ENCODE measurements at places on chromosomes 16 and 17.

DNA sequence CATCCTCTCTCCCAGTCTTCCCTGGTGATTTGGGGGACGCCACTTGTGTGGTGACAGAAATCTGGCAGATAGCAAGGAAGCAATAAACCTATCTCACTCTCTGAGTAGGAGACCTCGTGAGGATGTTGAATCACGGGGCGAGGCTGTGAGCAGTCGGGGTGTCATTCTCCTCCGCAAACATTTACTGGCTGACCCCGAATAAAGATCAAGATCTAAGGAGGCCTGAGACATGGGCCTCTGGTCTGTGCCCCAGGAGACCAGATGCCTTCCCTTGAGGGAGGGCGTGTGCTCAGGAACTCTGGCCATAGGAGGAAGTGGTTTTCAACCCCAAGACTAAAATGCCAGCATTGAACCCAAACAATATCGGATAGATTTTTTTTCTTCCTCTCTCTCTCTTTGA is 53.1 kb downstream of the FOXL1 start:
- no peak for DNase-seq

DNA sequence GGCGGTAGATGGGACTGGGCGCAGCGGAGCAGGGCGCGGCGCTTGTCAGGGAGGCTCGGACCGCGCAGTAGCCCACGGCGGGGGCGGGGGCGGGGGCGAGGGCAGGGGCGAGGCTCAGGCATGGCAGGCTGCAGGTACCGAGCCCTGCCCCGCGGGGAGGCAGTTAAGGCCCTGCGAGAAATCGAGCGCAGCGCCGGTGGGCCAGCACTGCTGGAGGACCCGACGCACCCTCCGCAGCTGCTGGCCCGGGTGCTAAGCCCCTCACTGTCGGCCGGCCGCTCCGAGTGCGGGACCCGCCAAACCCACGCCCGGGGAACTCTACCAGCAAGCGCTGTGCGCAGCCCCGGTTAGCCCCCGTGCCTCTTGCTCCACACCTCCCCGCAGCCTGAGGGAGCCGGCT is 90.2 kb upstream of the RPL38 start:
- no peak for DNase-seq

DNA sequence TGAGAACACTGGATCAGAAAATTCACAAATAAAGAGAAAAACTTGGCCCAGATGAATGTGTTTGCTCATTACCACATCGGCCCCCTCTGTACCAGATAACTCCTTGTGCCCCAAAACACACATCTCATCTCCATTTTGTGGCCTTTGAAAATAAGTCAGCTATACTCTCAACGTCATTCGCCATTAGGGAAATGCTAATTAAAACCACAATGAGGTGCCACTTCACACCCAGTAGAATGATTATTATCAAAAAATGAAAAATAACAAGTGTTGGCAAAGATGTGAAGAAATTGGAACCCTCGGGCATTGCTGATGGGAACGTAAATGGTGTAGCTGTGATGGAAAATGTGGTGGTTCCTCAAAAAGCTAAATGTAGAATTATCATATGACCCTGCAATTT is 34.6 kb upstream of the AKTIP start:
- no peak for DNase-seq

DNA sequence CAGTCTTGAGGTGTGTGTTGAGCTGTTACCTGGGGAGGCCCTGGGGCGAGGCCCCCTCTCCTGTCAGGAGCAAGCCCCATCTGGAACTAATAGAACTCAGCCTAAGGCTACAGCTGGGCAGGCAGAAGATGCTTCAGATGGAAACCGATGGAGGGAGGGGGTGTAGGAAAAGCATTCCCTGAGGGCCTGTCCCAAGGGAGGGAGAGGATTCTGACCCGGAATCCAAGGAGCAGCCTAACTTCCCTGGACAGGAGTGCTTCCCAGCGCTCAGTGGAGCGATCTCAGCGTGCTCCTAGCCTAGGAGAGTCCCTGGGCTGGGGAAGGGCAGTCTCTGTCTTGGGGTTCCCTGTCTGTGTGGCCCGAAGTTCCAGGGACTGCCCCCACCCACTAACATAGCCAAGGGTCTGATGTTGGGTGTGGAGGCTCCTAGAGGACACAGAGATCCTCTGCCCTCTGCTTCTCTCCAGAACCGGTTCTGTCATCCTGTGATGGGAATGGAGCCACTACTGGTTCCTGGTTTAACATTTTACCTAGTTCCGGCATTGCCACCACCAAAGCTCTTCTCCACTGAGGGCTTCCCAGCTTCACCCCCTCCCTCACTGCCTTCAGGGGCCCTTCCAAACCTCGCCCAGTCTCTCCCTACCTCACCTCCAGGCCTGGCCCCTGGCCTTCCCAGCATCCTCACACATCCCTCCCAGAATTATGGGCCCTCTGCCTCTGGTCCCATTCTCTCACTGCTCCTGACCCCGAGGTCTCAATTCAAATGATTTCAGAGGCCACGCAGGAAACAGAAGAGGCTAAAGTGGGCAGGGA is 58.7 kb downstream of the RTN4RL1 start:
- no peak for DNase-seq

- no peak for DNase-seq
Measured at GRCh38 chr16:79988089-79988488, 387.6 kb upstream of the MAF start.

- no peak for DNase-seq
Measured at GRCh38 chr17:55444471-55445441, 23.1 kb upstream of the MMD start.

GRCh38 chr16:3106205-3106928 is 6.0 kb upstream of the ZNF205 start:
- peak; percentile 94 for DNase-seq

DNA sequence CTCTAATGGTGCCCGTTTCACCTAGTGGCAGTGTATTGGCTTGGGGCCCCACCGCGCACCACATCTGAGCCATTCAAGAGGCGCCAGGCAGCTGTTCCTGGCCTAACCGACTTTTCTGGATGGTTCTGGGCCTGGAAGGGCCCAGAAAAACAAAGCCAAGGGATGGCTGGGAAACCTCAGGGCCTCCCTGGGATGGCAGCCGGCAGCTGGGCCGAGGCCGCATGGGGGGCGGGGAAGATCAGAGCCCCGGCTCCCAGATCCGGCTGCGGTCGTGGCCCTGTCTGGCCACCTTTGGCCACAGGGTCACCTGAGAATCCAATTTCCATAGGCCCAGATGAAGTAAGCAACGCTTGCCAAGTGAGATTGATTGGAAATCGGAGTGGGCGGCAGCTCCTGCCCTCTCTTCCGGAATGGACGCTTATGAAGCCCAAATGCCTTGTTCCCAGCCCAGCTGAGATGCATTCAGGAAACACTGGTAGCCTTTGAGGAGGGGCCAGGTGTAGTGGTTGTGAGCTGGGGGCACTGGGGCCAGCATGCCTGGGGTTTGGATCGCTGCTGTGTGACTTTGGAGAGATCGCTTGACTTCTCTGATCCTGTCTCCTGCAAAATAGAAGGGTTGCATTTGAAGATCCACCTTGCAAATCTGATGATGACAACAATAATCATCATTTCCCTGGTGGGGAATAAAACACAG is 163.8 kb upstream of the GSE1 start:
- DNase-seq = no peak

DNA sequence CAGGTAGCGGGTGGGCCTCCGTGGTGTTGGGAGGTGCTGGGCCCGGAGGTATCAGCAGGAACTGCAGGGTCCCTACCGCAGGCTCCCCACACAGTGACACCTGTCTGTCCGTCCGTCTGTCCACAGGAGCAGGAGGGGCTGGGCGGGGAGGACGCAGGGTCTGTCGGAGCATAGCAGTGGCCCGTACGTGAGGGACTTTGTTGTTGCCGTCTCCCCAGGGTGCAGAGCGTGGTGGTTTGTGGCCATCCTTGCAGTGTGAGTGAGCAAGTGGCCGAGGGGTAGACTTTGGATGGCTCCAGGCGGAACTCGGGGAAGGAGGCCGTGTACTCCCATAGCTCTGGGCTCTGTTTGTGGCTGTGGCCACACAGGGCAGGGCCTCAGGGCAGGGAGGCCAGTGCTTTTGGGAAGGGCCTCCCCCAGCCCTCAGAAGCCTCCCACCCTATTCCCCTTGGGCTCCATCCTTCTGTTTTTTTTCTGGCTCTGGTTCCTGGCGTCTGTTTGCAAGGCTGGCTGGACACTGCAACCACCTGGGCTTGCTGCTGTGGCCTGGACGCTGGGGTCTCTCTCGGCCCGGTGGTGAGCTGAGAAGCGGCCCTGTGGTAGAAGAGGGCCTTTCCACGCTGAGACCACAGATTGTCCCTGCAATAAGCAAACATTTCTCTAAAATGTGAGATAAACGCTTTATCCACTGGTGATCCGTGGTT is 41.0 kb upstream of the ZNF750 start:
- no peak for DNase-seq

DNA sequence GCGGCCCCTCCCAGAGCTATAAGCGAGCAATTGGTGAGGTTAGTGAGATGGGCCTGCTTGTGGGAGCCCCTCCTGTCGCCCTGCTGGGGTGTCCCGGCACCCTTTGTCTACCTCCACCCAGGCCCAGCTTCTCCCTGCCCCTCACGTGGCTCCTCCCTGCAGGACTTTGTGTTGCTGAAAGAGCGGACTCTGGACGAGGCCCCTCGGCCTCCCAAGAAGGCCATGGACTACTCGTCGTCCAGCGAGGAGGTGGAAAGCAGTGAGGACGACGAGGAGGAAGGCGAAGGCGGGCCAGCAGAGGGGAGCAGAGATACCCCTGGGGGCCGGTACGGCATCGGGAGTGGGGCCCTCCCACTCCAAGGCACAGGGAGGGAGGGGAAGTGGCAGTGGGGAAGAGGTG is 6.1 kb upstream of the C17orf107 start:
- DNase-seq = no peak

DNA sequence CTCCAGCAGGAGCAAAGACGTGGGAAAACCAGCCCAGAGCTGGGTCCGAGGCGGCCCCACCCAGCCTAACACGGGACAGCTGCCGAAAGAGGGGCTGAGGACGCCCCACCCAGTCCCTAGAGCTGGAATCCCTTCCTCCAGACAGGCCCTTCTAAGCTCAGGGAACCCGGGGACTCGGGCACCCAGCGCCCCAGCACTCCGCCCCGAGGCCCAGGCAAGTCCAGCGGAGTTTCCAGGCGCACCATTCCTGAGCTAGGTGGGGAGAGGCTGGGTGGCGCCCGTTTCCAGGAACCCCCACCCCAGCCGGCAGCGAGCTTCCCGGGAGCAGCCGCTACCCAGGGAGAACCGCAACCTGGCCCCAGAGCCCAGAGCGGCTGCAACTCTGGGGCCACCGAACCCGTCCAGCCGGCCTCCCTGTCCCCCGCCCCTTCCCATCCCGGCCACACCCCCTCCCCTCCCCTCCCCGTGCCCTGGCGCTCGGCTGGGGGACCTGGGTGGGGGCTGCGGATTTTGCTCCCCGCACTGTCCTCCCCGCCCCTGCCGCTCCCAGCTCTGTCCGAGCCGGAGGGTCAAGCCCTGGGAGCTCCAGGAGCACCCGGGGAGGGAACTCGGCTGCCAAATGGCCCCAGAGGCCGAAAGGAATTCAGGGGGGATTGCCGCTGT is 536 bp downstream of the TMC6 start:
- peak; percentile 48 for DNase-seq

- no peak for DNase-seq
Measured at GRCh38 chr16:23283571-23283970, 18.5 kb upstream of the SCNN1B start.

GRCh38 chr16:77863250-77863649 is 74.9 kb downstream of the VAT1L start:
- no peak for DNase-seq

DNA sequence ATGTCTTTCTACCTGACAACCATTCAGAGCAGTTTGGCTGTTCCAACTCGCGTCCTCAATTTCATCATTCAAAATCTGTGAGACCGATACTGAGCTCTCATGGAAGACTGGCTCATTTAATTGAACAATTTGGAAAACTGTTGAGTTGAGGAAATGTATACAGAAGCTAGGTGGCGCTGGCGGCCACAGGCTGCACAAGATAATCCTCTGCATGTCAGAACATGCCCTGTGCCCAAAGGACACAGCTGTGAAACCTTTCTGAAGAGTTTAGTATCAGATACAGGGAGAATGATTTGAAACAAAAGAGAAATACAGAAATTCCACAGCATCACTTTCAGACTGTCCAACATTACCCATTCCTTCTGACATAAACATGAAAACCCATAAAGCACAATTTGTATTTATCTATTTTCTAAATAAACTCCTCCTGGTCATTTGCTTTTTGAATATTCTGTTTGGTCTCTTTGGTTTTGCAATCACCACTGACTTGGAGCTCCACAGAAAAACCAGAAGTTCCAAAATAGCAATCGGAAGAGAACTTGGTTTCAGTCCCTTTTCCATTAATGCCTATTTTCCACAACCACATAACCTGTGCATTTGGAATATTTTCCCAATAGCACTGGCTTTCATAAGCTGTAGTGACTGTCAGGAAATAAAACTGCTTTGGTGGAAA is 192.8 kb downstream of the MAP2K6 start:
- DNase-seq = peak; percentile 35

- no peak for DNase-seq
Measured at GRCh38 chr16:81448154-81449131, 3.8 kb downstream of the CMIP start.

DNA sequence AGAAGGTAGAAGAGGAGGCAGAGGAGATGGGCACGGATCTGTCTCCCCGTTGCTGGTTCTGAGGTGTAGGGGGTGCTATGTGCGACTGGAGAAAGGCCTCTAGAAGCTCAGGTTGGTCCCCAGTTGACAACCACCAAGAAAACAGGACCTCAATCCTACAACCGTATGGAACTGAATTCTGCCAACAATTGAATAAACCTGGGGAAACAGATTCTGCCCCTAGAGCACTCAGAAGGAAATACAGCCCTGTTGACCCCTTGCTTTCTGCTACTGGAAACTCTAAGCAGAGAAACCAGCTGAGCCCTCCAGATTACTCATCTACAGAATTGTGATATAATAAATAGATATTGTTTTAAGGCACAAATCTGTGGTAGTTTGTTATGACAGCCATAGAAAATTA is 313.0 kb upstream of the GOT2 start:
- no peak for DNase-seq

- DNase-seq = peak; percentile 96
Measured at GRCh38 chr17:44947461-44948314, at the start of gene KIF18B. KIF18B (minus strand) TSS chr17:44947773; CDS start chr17:44936344, 11,429 bp downstream.

- DNase-seq = no peak
Measured at GRCh38 chr17:58005728-58006559, 1.1 kb downstream of the SRSF1 start.

DNA sequence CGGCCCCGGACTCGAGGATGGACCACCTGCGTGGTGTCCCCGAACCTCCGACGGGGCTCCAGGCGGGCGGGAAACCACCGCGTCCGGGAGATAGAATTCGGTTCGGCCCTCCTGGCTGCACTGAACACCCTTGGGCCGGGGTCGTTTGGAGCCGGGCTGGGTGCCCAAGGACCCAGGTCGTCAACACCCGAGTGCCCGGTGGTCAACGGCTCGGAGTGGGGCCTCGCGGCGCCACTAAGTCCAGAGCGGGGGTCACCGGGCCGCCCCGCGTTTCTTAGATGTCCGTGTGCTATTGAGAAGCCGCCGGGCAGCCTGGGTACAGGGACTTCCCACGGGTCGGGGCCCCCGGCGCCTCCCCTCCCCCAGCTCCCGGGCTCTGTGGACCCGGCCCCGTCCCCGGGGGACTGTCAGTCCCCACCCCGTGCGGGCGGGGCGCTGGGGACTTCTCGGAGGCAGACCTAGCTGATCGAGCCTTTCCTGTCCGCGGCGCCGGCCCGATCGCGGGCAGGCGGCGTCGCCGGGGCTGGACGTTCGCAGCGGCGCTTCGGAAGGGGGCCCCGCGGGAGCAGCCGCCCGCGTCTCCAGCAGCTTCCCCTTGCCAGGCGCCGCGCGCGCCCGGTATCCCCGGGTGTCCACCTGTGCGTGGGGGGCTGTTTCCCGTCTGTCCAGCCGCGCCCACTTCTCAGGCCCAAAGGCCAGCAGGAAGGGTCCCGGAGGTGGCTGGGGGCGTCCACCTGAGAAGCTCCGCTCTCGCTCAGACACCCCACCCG is 655 bp upstream of the NPTX1 start:
- peak; percentile 33 for DNase-seq

GRCh38 chr16:81446907-81447268 is 2.3 kb downstream of the CMIP start:
- DNase-seq = no peak

Measured in stimulated activated CD4-positive, alpha-beta T cell treated with anti-CD3 and anti-CD28 coated beads, Interleukin-15, amount 100 ng/mL, for 24 hours (primary cell).